ENCODE measurements at places on chromosomes 4 and X. TPM values are rescaled to one million over a fixed set of nuclear protein-coding genes. Genes with fewer than 3 reads are reported as not detected.

Gene PNMA3
- 0.13 TPM for total RNA-seq

- peak; percentile 25 for DNase-seq
Observed at GRCh38 chr4:72505314-72505744, 63.7 kb downstream of the ADAMTS3 start.

GRCh38 chrX:97400492-97400891 lies 516.8 kb downstream of the RPA4 start:
- DNase-seq: no peak

- DNase-seq: no peak
Observed at GRCh38 chr4:90112715-90113114, 14.5 kb upstream of the CCSER1 start.

Gene GPAT3
- 17.3 TPM for total RNA-seq

- DNase-seq: no peak
Observed at GRCh38 chr4:115671581-115671980, 558.2 kb upstream of the NDST4 start.

Gene GAR1
- total RNA-seq: 2.5 TPM

GRCh38 chrX:21747558-21747957 lies 10.4 kb downstream of the SMPX start:
- DNase-seq: peak; percentile 40

DNA sequence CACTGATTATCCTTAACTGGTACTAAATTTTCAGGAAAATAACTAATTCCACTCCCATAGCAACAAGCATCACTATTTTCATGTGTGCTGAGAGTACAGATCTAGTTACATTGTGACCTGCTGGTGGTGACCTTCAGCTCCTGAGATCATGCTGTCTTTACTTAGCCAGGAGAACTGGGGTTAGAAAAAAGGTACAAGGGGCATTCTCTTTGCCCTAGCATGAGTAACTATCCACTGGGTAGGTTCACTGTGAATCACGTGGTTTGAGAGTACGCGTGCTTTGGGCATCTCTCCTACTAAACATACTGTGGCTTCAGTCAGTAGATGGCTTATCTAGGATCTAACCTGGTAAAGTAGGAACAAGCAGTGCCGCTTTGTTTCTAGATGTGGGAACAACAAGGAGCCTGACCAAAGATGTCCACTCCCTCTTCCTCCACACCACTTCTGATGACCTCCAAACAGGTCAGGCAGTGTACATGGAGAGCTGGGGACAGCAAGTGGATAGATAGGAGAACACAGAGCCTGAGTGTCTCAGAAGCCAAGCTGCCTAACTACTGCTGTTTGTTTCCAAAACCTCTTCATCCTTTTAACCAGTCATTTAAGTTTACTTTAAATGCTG lies 90.2 kb downstream of the CBR4 start:
- no peak for DNase-seq

Gene HSD17B11
- total RNA-seq: 31.7 TPM

DNA sequence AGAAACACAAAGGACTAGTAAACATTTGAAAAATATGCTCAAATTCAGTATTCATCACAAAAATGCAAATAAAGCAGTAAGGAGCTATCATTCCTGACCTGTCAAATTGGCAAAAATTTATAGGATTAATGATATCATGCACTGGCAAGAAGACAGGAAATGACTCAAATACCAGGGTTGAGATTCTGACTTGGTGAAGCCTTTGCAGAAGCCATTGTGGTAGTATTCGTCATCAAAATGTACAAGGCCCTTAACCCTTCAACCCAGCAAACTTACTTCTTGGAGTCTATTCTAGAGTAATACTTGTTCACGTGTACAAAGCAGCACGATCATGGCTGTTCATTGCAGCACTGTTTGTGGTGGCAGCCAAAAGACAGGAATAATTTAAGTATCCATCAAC lies 132.4 kb downstream of the ENOX2 start:
- DNase-seq: peak; percentile 71

- no peak for DNase-seq
Observed at GRCh38 chr4:38510201-38510600, 153.8 kb upstream of the KLF3 start.

Gene KIF4A
- 4.3 TPM for total RNA-seq

DNA sequence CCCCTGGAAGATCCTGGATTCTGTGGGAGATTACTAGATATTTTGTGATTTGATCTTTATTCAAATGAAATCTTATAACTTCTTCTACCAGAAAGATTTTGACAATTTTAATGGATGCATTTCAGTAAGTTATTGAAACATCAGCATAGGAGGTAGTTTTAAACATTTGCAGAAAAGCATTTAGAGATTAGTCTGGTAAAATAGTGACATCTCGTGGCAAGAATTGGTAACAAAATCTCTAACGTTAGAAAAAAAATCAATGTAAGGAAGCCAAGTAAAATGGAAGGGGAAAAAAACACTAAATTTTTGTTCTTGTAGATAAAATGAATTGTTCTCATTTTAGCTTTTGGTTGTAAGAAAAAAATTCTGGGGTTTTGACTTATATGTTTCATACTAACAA lies 73.3 kb downstream of the TASL start:
- peak; percentile 29 for DNase-seq

Gene CLDN22
- not detected for total RNA-seq

Gene LRCH2
- total RNA-seq: 10.6 TPM

Gene MAGEC3
- total RNA-seq: not detected

GRCh38 chrX:42027367-42028000 lies 104.1 kb upstream of the CASK start:
- DNase-seq: no peak

Gene NAA11
- not detected for total RNA-seq

Gene BRS3
- total RNA-seq: not detected

Gene SLC10A4
- total RNA-seq: 0.13 TPM

GRCh38 chrX:22095286-22095685 lies 63.2 kb downstream of the PHEX start:
- DNase-seq: peak; percentile 60

GRCh38 chr4:112403101-112403945 lies 106.2 kb downstream of the ALPK1 start:
- DNase-seq: no peak

GRCh38 chr4:21205821-21206531 lies 505.7 kb downstream of the PACRGL start:
- peak; percentile 18 for DNase-seq

Gene SLC25A53
- total RNA-seq: 8.5 TPM

- DNase-seq: no peak
Observed at GRCh38 chr4:169626331-169627282, 6.2 kb downstream of the CLCN3 start.

Gene F8A2
- not detected for total RNA-seq

- peak; percentile 38 for DNase-seq
Observed at GRCh38 chr4:159191989-159192388, 89.1 kb downstream of the RAPGEF2 start.

- DNase-seq: no peak
Observed at GRCh38 chrX:135518161-135518560, 2.3 kb upstream of the INTS6L start.

DNA sequence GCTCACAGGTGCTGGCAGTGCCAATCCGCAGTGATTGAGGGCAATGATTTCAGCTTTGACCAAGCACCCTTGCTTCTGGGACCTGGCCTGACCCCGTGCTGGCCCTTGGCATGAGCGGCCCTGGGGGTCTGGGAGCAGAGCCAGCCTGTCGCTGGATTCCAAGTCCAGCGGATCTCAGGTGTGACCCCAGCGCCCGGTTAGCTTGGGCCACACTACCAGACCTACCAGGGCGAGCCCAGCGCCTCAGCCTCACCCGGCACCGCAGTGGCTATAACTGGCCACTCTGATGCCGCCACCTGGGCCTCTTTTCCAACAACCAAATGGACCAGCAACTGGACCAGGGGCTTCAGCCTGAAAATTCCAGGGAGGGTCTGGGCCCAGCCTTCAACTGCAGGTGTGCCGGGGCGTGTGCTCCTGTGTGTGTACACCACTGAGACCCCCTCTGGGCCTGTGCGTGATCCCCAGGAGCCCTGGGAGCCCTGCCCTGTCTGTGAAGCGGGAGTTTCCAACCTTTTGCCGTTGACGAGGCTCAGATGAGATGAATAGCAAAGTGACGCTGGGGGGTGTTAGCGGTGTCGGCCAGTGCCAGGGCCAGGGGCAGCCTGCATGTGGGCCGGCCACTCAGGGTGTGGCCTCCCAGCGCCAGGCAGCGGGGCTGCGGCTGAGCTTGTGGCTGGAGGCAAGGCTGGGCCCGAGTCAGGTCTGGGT lies 658 bp downstream of the SH3TC1 start:
- DNase-seq: peak; percentile 67

Gene KLHL2
- 26.3 TPM for total RNA-seq

Gene GAGE13
- not detected for total RNA-seq

- no peak for DNase-seq
Observed at GRCh38 chr4:109676886-109677285, 26.4 kb downstream of the CASP6 start.

Gene ADGRG4
- total RNA-seq: not detected

GRCh38 chr4:40579983-40580382 lies 49.7 kb downstream of the RBM47 start:
- no peak for DNase-seq

DNA sequence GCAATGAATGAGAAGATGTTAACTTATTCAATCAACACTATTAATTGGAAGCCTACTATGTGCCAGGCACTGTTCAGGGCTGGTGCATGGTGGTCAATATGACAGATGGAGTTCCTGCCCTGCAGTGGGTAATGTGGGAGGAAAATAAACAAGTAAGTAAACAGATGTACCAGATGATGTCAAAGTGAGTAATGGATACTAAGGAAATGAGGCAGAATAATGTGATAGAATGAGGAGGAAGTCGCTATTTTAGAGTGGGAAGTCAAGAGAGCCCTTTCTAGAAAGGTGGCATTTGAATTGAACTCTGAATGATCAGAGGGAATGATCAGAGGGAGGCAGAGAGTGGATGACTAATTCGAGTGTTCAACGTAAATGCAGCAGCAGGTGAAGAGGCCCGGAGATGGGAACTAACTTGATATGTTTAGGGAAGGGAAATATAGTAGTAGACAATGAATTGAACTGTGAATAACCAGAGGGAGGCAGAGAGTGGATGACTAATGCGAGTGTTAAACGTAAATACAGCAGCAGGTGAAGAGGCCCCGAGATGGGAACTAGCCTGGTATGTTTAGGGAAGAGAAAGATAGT lies 48.3 kb downstream of the HMGB3 start:
- no peak for DNase-seq

DNA sequence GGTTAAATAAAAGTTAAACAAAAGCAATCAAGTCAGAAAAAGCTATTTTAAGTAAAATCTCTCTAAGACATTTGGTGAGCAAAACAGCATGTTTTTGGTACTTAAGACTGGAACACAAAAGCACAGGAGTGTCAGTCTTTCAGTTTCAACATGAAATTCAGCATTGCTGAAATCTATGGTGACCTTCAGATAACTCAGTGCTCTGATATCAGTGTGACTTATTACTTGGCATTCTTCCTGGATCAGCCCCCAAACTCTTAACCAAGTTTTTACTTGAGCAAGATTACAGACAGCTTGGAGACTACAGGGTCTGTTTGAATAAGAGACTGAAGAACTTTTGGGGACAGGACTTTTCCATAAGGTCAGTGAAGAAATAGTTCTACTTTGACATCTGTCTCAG lies 437.2 kb downstream of the RAPGEF2 start:
- DNase-seq: no peak

Gene GPR119
- not detected for total RNA-seq

DNA sequence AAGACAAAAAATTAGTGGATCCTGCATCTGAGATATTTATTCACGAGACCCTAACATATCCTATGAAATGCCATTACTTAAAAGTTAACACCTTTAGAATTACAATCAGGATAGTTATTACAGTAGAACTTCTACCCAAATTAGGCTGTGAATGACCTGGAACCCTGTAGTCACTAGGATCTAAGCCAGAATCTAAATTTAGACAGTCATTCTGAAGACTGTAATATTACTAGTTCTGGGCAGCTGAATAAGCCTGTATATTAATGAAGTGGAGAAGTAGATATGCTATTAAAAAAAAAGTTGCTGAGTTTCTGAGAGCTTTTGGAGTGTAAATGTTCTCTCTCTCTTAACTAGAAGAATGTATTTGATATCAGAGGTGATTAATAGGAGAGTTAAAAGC lies 67.0 kb downstream of the FAM13A start:
- DNase-seq: no peak

DNA sequence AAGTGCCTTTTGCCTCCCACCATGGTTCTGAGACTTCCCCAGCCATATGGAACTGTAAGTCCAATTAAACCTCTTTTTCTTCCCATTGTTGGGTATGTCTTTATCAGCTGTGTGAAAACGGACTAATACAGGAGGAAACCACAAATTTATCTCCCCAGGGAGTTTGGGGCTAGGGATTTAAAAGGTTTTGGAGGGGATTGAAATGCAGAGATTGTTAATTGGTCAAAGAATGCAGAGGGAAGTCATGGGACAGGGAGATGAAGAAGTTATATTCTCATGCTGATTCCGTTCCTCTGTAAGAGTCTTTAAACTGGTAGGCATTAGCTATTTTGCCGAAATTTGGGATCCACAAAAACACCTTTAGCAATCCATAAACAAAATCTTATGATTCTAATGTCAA lies 57.9 kb downstream of the TKTL2 start:
- DNase-seq: no peak
